ENCODE measurements at places on chromosomes 12 and 14.

DNA sequence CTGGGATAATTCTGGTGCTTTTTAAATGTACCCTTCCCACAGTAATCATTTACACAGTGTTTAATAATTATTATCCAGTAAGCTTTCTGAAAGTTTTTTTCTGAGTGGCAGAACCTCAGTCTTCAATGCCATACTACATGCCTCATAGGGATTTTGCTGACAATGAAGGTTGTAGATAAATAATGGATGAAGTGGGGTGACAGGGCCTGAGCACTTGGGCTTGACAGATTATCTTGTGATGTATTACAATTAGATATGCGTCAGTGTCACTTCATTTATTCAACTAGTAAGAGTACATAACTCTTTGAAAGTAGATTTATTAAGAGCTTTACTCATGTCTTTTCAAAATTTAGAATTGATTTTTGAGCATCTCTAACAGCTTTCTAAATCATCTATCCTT, 176.1 kb downstream of the PDZRN4 start:
- no peak for DNase-seq

- DNase-seq, result no peak
Measured at GRCh38 chr14:54698966-54699530, 132.1 kb downstream of the SAMD4A start.

- no peak for DNase-seq
Measured at GRCh38 chr12:45407981-45408728, 192.3 kb downstream of the ANO6 start.

DNA sequence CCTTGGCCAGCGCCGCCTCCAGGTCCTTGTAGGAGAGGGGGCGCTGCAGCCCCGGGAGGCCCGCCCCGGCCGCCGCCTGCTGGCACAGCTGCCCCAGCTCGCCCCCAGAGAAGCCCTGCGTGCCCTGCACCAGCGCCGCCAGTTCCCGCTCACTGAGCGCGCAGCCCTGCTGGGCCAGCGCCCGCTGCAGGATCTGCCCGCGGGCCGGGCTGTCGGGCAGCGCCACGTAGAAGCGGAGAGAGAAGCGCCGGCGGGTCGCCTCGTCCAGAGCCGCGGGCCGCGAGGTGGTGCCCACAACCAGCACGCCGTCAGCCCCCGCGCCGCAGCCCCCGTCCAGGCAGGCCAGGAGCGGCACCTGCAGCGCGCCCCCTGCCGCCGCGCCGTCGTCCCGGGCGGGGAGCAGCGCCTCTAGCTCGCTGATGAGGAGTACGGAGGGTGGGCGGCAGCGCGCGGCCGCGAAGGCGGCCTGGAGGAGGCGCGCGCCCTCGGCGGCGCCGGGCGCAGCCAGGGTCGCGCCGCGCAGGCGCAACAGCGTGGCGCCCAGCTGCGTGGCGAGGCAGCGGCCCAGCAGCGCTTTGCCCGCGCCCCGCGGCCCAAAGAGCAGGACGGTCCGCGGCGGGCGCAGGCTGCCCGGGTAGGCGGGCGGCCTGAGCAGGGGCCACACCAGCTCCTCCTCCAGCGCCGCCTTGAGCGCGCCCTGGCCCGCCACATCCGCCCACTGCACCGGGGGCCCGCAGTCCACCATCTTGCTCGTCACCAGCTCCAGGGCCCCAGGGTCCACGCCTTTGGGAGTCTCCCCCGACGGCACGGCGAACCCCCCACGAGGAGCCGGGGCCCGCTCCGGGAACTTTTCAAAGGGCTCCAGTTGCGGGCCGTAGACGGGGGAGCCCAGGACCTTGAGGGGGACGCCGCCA, 27.7 kb downstream of the FIGNL2 start:
- peak; percentile 57 for DNase-seq

DNA sequence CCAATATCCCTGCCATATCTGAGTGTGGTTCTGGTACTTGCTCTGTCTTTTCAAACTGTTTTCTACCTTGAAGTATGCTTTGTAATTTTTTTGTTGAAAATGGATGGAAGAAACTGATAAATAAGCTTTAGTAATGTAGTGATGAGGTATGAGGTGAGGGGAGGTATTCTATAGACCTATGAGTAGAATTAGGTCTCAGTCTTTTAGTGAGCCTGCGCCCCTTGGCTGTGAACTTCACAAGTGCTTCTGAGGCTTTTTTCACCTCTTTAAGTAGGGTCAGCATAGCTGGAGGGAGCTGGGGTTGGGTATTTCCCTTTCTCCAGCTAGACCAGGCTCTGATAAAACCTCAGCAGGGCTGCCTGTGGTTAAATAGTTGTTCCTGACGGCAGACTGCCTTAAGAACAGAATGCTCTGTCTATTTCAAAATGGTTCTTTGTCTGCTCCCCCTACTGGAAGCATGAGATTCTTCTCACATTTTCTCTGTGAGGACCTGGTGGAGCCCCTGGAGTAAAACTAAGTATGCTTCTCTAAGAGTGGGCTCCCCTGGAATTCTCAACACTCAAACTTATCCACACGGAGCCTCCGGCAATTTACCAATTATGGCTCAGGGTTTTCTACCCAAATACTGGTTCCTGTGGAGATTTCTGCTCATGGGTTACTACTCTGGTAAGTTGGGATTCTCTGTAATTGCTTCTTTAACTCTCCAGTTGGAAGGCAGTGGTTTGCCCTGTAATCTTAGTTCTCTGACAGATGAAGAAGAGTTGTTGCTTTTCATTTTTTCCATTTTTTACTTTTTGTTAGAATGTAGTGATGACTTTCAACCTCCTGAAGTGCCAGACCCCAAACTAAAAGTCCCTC, 13.1 kb downstream of the KRT5 start:
- no peak for DNase-seq

- DNase-seq, result no peak
Measured at GRCh38 chr14:61466905-61467280, 145.5 kb downstream of the PRKCH start.

GRCh38 chr14:30348445-30348844, 210.5 kb upstream of the G2E3 start:
- no peak for DNase-seq
